ENCODE measurements at places on chromosomes 1 and 21.

- no peak for DNase-seq
Measured at GRCh38 chr1:32352831-32353383, 9.4 kb downstream of the FAM229A start.

GRCh38 chr1:208643005-208643597 lies 398.9 kb upstream of the PLXNA2 start:
- DNase-seq, result no peak

GRCh38 chr1:212633161-212633560 lies 24.6 kb downstream of the ATF3 start:
- no peak for DNase-seq

DNA sequence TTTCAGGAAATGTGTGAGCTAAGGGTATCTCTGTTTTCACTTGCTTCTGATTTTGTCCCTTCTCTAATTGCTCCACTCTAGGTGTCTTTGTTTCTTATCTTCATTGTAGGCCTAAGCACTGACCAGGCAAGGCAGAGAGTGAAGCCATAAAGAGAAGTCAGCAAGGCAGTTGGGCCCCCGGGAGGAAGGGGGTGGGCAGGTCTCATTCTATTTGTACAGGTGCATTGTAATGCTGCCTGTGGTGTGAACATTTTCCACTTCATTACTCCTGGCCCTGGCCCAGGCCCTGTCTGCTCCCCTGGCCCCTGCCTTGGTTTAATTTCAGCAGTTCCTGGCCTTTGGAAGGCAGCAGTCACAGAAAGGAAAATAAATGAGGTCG lies 86.4 kb upstream of the JUN start:
- peak; percentile 99 for DNase-seq

GRCh38 chr1:45444609-45445131 lies 46.3 kb downstream of the TESK2 start:
- no peak for DNase-seq

DNA sequence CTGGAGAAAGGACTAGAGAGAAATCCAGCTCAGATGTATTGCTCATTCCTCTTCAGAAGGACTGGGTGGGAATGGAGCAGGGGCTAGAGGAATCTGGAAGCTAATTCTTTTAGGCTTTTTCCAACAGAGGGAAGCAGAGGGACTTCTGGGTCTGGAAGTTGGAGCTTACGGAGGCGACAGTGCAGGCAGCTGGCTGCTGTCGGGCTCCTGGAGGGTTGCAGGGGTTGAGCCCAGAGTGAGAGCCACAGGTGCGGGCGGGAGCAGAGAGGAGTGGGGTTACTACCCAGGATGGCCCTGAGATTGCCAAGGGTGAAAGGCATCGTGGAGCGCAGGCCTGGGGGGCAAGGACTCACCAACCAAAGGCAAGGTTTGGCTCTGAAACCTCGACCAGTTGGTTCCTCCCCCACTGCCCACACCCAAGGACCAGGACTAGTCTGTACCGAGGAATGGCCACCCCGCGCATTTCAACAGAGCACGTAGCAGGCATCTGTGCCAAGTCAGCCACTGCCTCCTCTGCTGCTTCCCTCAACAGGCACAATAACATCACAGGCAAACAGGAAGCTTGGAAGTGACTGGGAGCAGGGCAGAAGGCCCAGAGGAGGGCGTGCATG lies 22.7 kb upstream of the EDN2 start:
- DNase-seq, result no peak

DNA sequence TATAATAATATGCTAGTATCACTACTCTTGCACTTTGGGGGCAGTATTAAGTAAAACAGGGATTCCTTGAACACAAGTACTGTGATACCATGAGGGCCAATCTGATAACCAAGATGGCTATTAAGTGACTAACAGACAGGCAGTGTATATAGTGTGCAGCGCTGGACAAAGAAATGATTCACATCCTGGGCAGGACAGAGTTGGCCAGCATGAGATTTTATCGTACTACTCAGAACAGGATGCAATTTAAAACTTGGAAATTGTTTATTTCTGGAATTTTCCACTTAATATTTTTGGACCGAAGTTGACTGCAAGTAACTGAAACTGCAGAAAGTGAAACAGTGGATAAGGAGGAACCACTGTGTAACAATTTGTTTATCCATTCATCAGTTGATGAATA lies 74.6 kb downstream of the DNTTIP2 start:
- DNase-seq, result no peak

GRCh38 chr1:231643071-231643934 lies 16.7 kb downstream of the DISC1 start:
- no peak for DNase-seq

- no peak for DNase-seq
Measured at GRCh38 chr1:178361847-178362246, 134.9 kb downstream of the CLEC20A start.

DNA sequence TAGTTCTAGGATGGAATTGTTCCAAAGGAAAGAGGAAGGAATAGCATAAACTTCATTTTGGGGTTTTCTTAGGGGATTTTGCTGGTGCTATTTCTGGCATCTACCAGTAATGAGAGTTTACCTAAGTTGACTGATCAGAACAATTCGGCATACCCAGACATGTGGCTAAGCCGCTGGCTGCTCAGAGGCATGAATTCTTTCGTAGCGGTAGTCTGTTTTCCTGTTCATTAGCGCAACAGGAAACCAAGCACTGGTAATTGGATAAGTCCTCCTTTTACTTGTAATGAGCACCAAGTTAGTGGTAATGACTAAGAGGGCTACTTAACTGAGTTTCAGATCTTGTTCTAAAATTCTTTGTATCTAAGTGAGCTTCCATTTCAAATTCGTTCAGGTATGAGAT lies 38.6 kb downstream of the C21orf91 start:
- no peak for DNase-seq

DNA sequence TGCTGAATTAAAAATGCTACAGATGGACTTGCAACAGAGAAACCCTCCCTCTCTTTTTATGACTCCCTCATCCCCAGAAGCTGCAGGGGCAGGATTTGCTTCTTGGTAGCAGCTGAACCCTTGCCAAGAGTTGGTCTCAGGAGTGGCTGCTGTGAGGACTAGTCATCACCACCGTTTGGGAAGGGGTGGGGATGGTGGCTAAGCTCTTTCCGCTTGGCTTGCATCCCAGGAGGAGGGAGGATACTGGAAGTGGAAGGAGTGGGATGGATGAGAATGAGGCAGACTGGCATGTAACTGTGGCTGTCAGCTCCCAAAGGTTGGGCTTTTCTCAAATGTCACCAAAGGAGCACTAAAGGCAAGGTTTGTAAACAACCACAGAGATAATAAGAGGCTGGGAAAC lies 50.8 kb upstream of the COL24A1 start:
- peak; percentile 78 for DNase-seq

GRCh38 chr21:25328736-25329135 lies 278.5 kb downstream of the MRPL39 start:
- DNase-seq, result no peak

DNA sequence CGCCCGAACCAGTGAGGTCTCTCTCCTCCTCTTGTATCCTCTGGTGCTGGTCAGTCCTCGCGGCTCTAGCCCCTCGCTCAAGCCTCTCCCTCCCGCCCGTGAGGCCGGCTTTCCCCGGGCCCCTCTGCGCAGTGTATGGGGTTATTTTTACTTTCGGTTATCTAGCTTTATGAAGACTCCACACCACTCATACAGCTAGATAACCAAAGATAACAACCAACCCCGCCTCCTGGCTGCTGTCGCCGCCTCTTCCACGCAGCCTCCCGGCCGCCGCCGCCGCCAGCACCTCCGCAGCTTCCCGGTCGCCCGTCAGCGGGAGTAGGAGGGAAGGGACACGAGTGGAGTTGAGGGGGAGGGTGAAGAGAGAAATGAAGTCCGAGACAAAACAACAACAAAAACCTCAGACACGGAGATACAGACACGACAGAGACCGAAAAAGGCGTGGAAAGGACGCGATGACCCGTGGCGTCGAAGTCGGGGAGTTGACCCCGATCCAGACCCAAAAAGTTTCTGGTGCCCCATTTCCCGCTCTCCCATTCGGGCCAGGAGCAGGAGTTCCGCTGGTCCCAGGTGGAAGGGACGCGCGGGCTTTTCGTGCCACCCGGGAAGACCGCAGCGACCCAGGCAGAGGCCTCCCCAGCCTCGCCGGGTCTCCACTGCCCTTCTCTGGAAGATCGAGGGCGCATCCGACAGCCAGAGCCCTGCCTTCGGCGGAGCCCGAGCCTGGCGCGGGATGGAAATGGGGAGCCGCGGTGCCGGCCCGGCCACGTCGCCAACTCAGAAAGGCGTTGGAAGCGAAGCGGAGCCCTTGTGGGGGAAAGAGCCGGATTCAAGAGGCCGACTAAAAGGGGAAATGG lies 51.4 kb downstream of the RHBG start:
- DNase-seq, result no peak

DNA sequence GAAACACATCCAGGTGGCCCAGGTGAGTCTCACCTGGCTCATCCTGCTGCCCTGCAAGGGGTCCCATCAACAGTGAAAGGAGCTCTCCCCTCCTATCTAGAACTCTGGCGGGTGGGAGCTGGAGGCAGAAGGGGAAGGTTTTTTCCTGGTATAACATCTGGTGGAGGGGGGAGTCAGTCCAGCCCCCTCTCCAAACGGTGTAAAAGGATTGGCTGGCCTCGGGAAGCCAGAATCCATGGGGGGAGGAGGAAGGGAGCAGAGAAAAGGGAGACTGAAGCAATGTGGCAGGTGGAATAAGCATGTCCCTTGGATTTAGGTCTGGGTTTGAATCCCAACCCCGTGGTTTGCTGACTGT lies 1.2 kb upstream of the CAMK2N1 start:
- no peak for DNase-seq

- DNase-seq, result no peak
Measured at GRCh38 chr1:13892198-13892597, 192.2 kb downstream of the PRDM2 start.

- no peak for DNase-seq
Measured at GRCh38 chr1:43134068-43134467, 38.0 kb downstream of the EBNA1BP2 start.

- no peak for DNase-seq
Measured at GRCh38 chr1:96515925-96516324, 205.7 kb upstream of the PTBP2 start.

DNA sequence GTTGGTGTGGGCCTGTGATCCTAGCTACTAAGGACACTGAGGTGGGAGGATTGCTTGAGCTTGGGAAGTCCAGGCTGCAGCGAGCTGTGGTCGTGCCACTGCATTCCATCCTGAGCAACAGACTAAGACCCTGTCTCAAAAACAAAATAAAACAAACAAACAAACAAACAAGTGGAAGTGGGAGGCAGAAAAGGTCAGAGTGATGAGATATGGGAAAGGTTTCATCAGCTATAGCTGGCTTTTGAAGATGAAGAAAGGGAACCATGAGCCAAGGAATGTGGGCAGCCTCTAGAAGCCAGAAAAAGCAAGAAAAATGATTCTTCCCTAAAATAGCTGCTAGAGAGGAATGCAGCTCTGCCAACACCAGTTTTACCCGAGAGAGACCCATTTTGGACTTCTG lies 10.6 kb upstream of the NUCKS1 start:
- no peak for DNase-seq

DNA sequence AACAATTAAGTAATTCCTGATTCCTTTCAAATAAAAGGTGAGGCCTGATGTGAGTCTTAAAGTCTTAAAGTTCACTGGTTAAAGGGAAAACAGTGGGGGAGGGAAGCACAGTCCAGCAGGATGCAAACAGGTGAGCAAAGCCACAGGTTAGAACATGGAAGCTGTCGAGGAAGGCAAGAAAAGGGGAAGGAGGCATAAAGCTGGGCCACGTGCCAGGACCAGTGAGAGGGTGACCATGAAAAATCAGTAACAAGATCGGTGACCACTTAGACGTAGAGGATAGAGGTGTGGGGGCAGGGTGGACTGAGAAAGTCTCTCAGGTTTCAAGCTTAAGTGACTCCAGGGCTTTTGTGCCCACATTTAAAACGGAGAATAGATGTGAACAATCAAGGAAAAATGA lies 231.3 kb downstream of the SETD4 start:
- DNase-seq, result peak; percentile 82

DNA sequence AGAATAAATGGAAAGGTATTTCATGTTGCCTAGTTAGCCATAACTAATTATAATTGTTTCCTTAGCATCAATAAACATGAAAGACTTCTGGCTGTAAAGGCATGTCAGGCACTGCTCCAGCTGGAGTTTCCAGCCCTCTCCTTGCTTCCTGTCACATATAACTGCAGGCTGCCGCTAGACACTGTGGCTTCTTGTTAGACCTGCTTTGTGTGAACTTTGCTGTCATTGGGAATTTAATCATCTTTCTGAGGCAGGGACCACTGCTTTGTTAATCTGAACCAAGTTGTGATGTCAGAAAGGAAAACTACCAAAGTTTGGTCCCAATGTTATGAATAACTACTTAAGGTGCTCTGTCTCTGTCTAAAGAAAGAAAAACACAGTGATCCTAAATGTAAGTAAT lies 90.3 kb upstream of the DUSP10 start:
- no peak for DNase-seq

DNA sequence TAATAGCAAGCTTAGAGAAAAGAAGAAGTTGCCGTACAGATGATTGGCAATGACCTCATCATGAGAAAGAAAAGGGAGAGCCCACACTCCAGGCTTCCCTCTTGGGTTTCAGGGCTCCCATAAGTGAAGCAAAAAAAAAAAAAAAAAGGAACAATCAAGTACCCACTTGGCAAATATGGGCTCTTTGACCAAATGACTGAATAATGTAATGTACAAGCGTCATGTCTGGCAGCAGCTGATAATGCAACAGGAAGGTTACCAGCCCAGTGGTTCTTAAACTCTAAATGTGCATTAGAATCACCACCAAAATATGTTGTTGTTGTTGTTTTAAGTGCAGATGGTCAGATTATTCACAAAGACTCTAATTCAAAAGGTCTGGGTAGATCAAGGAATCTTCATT lies 13.5 kb downstream of the TNFSF4 start:
- no peak for DNase-seq

DNA sequence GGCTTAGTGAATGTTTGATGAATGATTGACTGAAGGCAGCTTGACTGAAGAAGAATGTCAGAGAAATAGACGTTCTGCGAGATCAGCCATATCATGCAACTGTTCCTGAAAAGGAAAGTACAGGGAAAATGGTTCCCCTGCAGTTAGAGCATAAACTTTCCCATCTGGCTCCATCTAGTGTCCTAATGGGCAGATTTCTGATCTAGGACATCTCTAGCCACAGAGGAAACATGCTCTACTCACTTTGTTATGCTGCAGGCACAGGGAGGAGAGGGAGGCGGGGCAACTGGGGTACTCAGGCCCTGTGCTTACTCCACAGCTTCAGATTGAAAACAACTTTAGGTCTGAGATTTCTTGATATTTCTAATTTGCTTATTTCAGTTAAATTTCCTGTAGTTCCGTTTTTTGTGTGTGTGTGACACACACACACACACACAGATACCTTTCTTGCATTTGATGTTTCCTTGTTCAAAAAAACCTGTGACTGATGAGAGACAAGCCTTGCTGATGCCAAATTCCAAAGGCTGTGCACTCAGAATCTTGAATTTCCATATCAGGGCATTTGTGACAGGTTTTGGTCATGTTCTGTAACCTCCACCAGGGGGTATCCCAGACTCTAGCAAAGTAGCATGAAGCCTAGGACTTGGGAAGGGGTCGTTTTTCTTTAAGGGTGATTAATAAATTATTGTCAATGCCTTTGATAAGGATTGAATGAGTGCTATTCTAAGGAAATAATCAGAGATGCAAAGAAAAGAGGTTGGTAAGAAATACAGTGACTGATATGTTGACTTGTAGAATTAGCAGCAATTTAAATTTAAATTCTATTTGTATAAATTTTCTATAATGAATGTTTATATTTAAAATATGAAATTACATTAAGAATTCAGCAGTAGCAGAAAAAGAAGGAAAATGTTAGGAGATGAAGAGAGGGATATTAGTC lies 139.7 kb upstream of the BEND5 start:
- DNase-seq, result peak; percentile 47

Data from NCI-H2029 treated with DMSO at 0.1 percent for 48 hours (cell line).